ENCODE measurements at places on chromosomes 11 and 22. TPM values are rescaled to one million over a fixed set of nuclear protein-coding genes. Genes with fewer than 3 reads are reported as not detected.

Gene CRACR2B
- total RNA-seq = 18.9 TPM

Gene GRIK4
- total RNA-seq = 0.11 TPM

Gene NR1H3
- total RNA-seq = 19.1 TPM

Gene TRIM22
- 18.2 TPM for total RNA-seq

Gene NRGN
- total RNA-seq = 3.6 TPM

Gene CEP126
- 1.2 TPM for total RNA-seq

Gene SCGB1D2
- 3.7 TPM for total RNA-seq

Gene TEX12
- total RNA-seq = not detected

Gene CHRM1
- total RNA-seq = not detected

Gene KRTAP5-1
- not detected for total RNA-seq

Gene APLNR
- 15.4 TPM for total RNA-seq

Gene OOSP1
- not detected for total RNA-seq

Gene CRYBB3
- total RNA-seq = not detected

Gene UBQLNL
- total RNA-seq = not detected

Gene MYBPC3
- 2,568 TPM for total RNA-seq

DNA sequence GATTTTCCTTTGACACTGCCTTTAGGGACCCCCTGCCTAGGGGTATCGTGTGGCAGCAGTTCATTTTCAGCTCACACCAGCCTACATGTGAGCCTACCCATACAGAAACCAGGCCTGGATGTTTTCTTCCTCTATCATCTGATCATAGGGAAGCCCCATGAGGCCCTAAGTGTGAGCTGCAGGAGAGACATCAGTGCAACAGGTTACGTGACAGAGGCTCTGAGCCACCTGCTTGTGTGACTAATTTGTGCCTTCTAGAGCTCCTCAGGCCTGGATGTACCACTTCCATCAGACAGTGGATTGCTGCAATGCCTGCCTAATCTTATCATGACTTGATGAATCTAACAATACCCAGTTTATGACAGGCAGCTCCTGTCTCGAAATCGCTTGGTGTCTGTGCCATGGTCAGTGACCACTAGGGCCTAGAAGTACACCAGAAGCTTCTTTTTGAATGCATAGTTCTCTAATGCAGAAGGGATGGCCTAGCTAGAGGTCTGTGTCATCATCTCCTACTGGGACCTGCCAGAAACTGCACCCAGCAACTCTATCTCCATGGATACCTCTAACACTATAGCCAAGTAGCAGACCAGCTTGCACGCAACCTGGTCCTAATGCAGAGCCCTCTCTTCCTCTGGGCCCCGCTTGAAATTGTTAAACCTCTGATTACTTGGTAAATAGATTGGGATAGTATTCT lies 109.7 kb upstream of the CLPB start:
- DNase-seq = no peak

- DNase-seq = no peak
Measured at GRCh38 chr11:114308689-114309089, 12.5 kb downstream of the NNMT start.

DNA sequence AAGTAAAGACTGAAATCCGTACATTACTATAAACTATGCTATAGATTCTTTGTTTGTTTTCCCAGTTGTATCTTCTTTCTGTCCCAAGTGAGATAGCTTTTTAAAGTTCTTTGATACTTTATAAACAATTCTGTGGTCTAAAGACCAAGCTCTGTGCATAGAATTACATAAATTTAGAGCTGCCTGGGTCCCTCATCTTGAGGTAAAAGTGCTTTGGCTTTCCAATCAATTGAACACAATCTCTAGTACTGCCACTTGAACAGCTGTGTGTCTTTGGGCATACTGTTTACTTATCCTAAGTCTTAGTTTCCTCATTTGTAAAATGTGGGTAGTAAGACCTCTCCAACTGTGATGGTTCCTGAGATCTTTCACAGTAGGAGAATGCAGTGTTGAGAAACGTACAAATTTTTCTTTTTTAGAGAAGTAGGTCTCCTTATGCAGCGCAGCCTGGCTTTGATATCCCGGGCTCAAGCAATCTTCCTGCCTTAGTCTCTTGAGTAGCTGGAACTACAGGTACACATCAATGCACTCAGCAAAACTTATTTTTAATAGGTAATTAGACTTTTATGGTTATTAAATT lies 2.5 kb upstream of the EED start:
- no peak for DNase-seq

DNA sequence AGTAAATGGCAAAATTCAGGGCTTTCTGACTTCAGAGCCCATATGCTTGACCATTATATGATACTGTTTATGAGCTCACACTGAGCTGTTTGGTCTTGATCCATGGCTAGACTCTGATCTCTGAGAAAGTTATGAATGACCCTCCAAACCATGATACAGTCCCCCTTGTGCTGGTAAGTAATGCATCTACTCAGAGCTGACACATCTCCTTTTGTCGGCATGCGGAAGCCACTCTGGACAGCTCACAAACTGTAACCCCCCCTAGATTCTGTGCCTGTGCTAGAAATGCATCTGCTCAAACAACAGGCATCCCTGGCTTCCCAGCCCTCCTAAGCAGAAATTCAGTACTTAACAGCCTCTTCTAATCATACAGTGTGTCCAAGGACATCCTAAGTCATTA lies 150.8 kb upstream of the RAG2 start:
- no peak for DNase-seq

- no peak for DNase-seq
Measured at GRCh38 chr11:122862091-122862490, 20.5 kb upstream of the JHY start.

- no peak for DNase-seq
Measured at GRCh38 chr11:117716521-117717440, 80.2 kb downstream of the DSCAML1 start.

DNA sequence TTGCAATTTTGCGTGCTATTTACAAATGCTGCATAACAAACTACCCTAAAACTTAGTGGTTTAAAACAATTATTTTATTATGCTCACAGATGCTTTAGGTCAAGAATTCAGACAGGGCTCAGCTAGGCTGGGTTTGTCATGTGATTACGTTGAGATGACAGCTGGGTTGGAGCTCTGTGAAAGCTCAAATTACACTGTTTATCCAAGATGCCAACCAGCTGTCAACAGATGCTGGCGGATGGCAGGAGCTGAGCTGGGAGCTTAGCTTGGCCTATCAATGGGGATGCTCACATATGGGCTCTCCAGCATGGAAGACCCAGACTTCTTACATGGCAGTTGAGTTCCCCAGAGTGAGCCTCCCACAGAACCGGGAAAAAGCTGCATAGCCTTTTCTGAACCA lies 62.7 kb downstream of the STK33 start:
- peak; percentile 42 for DNase-seq

- DNase-seq = no peak
Measured at GRCh38 chr11:85666687-85667086, 1.8 kb upstream of the CREBZF start.

Measured in Right ventricle myocardium superior (tissue), 1 donor.